Stimulated activated CD8-positive, alpha-beta memory T cell treated with anti-CD3 and anti-CD28 coated beads, Interleukin-2, amount 100 ng/mL, for 48 hours (primary cell): ENCODE measurements at places on chromosomes 7 and 10.
A peak's percentile ranks its signal among the peaks of the same experiment; 100 is the strongest.

DNA sequence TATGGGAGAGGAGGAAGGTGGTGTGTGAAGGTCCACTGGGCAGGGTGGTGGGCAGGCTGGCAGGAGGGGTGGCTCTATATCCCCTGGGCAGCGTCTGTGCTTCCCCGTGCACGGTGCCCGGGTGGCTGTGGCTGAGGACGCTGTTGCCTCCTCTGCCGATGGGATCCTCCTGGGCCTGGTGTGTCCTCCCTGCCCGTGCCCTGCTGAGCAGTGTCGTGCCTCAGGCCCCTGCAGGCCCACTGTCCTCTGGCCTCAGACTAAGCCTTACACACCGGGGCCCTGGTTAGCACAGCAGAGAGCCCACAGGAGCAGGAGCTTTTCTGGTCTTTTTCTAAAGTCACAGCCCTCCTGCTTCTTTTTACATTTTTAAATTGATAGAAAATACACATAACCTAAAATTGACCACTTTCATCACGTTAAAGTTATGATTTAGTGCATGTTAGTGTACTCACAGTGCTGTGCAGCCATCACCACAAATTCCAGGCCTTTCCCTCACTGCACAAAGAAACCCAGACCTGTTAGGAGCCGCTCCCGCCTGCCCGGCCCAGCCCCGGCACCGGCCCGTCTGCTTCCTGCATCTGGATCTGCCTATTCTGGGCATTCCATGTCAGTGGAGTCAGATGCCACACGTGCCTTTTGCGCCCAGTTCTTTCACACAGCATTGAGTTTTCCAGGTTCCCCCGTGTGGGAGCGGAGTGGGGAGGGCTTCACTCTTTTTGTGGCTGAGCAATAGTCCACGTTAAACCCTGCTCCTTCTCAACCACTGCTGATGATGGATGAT is 19.4 kb downstream of the PFKFB3 start:
- DNase-seq, result no peak

GRCh38 chr10:54799506-54799905 is 1.5 kb downstream of the PCDH15 start:
- no peak for DNase-seq

- no peak for DNase-seq
These were observed 661.2 kb upstream of the GALNT17 start for GRCh38 chr7:70470746-70471145.

GRCh38 chr10:93954726-93955363 is 38.9 kb upstream of the PLCE1 start:
- DNase-seq, result no peak

DNA sequence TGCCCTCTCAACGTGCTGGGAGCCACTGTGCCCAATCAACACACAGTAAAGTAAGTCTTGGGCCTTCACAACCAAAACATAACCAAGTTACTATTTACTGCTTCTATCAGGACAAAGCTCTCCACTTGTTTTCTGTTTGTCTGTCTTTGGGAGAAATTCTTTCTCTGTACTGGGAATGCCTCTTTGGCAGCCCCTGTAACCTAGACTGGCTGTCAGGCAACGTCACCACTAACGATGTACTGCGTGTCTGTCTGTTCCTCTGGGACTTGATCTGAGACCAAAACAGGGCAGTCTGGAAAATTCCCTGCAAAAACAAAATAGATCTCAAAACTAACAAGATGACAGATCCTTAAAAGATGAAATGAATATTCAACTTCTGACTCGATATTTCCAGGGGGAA is 113.0 kb downstream of the SMURF1 start:
- no peak for DNase-seq

DNA sequence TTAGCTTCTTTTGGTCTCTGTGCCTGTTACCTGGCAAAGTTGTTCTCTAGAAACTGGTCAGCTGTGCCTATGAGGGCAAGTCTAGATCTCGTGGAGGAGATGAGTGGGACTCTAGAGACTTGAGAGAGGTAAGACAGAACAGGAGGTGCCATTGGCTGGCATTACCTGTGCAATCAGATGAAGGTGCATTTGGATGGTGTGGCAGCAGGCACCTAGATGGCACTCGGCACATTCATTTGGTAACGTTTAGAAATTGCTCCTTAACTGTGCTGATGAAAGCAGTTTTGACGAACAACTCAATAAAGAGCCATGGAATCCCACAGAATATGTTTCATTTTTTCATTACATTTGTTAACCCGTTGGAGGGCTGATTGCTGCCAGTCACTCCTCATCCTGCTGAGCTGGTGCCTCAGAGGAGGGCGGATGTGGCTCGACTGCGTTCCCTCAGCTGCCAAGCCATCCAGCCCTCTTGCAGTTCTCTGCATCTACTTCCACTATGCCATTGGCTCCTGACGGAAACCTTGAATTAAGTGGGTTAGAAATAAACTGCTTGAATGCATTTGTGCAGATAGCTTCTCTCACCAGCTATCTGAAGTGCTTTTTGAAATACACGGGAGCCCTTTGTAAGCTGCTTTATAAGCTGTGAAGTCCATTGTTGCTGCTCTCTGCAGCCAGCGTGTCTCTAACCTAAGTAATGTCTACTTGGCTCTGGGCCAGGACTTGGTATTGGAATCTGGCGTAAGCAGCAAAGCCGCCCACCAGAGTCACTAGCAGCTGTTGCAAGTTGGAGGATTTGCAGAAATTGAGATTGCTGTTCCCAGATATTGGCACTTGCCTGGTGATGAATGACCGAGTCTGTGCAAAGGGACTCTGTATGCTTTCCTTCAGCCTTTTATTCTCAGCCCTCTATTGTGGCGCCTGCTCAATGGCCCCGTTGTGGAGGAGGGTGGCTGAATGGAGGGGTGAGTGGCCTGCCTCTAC is 87.4 kb downstream of the LRRC4 start:
- no peak for DNase-seq

GRCh38 chr7:137935884-137936508 is 65.9 kb downstream of the CREB3L2 start:
- DNase-seq, result no peak

DNA sequence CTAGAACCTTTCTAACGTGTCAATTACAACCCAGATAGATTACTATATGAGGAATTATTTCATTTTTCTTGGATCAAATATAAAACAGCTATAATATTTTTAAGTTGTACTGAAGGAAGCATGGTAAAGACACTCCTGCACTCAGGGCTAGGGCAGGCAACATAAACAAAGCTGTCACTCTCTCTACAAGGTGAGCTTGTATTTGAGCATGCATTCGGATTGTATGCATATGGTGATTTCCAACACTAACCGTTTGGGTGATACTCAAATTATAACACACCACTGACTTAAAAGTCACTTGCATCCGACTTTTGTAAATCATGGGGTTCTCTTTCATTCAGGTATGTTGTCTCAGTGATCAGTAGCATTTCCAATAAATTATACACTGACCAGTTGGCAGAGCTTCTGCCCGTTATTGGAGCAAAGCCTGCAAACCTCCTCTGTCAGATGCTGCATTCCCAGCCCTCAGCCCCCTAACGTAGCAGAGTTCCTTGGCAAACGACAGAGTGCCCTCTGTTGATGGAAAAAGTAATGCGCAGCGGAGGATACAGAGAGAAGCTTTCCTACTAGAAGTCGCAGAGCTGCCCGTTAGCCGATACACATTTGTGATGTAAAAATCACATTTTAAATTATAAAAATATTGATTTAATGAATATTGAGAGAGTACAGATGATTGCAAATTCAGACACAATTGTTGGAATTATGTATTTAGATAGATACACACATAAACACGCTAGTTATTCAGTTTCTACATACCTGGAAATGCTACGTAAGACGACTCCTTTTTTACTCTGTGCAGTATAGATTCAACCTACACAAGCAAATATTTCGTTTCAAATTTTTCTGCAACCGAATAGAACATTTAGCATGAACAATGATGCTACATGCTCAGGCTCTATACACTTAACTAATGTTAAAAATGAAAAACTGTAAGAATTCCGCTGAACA is 173.9 kb upstream of the SP4 start:
- peak; percentile 9 for DNase-seq

DNA sequence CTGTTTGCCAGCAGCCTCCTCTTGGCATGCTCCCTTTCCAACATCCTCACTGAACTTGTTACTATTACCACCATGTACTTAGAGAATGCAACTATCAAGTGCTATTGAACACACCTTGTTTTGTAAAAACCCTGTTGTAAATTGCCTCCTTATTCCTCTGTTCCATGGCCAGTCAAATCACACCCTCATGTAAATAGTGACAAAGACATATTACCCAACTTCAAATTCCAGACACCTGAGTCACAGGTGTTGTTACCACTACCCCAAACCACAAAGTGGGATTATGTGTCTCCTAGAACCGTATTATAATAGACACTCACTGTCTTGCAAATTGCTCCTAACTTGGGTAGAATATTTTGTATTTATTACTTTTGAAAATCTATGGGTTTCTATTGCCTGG is 263.2 kb upstream of the C7orf33 start:
- no peak for DNase-seq

GRCh38 chr7:55784151-55784550 is 78.4 kb downstream of the SEPTIN14 start:
- DNase-seq, result no peak

GRCh38 chr7:119545118-119545517 is 727.9 kb upstream of the KCND2 start:
- DNase-seq, result no peak

DNA sequence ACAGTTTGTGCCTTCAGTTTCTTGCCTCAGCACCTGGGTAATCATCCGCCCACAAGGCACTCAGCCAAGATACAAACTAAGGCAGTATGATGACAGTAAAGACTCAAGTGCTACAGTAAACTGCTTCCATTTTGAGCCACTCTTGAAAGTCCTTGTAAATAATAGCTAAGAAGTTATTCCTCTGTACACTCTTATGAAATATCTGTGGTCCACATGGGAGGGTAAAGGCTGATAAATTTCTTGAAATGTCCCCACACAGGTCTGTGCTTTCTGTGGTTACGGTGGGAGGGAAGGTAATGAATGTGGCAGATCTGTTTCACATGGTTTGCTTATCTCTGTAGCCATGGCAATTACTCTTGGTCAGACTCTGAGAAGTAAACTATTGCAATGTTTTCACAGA is 551.0 kb upstream of the ZWINT start:
- no peak for DNase-seq

- no peak for DNase-seq
These were observed 64.8 kb downstream of the RBM20 start for GRCh38 chr10:110708776-110709443.

DNA sequence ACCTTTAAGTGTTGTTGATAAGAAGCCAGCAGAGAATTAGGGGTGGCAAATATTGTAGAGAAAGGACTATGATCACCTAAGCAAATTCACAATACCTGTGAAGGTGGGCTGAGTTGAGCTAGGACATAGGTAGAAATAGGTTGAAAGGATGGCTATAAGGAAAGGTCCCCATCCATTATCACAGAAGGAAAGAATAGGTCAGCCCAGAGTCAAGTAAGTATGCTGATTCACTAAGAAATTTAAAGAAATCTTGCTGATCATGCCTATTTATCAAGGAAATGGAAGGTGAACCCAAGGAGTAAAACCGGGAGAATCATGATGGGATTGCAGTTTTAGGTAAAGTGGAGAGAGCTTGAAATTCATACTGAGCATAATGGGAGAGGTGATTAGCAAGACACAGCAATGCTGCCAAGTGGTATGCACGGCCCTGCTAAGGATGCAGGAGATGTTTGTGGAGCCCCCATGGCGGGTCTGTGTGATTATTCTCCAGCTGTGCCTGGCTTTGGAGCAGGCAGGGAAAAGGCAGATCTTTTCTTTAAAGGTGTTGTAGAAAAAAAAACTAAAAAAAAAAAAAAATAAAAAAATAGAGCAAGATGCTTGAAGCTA is 399.4 kb downstream of the PLXDC2 start:
- DNase-seq, result no peak

GRCh38 chr10:101132636-101133473 is 1.8 kb downstream of the TLX1 start:
- no peak for DNase-seq

DNA sequence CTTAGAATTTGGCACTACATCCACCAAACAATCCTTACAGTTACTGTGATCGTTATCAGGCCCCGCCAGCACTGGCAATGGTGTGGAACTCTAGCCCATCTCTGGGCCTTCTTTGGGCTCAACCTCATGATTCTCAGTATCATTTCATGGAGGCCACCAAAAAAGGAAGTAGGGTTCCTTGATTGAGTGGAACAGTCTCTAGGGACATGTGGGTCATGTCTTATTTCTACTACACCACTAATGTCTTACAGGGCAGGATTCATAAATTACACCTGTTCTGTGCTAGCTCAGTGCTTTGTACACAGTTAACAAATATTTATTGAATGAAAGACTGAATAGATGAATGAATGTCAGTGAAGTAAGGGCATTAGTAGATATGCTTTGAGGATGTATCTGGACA is 53.9 kb downstream of the AP3M1 start:
- DNase-seq, result no peak

GRCh38 chr7:78465894-78466293 is 667.3 kb downstream of the PHTF2 start:
- DNase-seq, result no peak

GRCh38 chr7:7202375-7202720 is 20.0 kb downstream of the C1GALT1 start:
- no peak for DNase-seq

GRCh38 chr10:47048526-47048905 is 137.3 kb downstream of the PTPN20 start:
- no peak for DNase-seq

GRCh38 chr7:55504093-55504859 is 68.0 kb downstream of the VOPP1 start:
- no peak for DNase-seq

DNA sequence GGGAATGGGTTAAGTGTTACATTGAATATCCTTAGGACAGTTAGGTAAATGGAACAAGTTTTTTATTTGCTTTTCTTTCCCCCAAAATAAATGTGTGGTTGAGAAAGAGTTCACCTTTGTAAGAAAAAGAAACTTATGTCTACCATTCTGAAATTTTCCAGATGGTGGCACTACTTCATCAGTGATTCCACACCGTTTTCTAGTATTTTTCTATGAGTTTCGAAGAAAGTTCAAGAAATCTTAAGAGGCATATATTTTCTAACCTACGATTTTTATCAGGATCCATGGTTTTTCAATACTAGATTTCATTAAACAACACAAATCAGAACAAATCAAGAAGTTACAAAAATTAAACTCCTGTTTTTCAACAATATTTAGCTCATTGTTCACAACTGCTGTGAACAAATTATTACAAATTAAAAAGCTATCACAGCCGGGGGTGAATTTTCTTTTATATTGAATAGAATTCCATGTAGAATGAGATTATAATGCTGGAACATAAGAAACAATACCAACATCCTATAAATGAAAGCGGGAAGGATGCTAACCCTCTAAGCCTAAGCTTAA is 163.1 kb upstream of the NPVF start:
- no peak for DNase-seq

DNA sequence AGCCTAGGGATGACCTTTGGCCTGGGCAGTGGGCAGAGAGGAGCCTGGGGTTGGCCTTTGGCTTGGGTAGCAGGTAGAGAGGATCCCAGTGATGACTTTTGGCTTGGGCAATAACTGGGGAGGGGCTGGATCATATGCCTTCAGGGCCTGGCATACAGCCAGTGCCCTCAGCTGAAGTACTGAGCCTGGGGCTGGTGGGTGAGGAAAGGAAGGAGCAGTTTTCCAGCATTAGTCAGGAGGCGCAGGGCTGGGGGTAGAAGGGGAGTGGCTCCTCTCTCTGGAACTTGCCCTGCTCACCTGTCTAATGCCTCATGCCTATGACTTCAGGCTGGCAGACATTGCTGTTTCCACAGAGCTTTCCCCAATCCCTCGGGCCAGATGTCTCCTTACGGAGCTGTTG is 15.2 kb upstream of the COMTD1 start:
- no peak for DNase-seq
